ENCODE measurements at places on chromosomes 5 and 9.

DNA sequence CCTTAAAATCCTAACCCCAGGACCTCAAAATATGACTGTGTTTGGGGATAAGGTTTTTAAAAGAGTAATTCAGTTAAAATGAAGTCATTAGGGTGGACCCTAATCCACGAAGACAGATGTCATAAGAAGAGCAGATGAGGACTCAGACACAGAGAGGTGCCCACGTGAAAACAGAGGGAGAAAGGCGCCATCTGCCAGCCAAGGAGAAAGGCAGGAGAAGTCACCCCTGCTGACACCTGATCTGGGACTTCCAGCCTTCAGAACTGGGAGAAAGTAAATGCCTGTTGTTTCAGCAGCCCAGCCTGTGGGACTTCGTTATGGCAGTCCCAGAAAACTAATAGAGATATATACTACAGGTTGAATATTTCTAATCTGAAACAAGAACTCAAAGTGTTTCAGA lies 67.4 kb downstream of the ROR2 start:
- DNase-seq, result no peak

- DNase-seq, result no peak
These were observed 131.6 kb upstream of the OSMR start for GRCh38 chr5:38714240-38714639.

DNA sequence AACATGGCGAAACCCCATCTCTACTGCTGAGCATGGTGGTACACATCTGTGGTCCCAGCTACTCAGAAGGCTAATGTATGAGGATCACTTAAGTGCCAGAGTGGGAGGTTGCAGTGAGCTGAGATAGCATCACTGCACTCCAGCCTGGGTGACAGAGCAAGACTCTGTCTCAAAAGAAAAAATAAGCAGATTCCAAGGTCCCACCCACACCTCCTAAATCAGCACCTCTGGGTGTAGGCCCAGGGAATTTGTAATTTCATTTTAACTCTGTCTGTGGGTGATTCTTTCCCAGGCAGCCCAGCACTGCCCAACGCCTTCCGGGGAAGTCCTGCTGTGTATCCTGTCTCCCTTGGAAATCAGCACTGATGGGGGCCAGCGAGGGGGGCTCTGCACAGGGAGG lies 12.5 kb downstream of the CAMK2A start:
- no peak for DNase-seq

DNA sequence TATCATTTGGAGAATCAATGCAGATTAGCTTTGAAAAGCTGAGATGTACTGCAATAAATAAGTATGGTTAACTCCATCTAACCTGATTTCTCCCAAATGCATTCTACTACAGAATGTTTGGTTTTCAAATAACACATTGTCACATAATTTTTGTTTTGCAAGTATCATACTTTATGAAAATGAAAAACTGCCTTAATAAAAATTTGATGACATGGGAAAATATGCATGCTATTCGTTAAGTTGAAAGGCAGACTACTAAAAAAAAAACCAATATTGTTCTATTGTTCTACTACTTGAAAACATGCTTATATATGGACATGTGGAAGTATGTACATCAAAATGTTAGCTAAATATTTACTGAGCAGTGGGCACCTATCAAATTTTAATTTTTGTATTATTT lies 668.9 kb downstream of the HTR1A start:
- no peak for DNase-seq

- no peak for DNase-seq
These were observed 10.7 kb upstream of the ANKDD1B start for GRCh38 chr5:75600535-75600934.
